ENCODE measurements at places on chromosomes 4 and X. TPM values are rescaled to one million over a fixed set of nuclear protein-coding genes. Genes with fewer than 3 reads are reported as not detected.

The GABRG1 gene
- not detected for total RNA-seq

The MAP7D2 gene
- under 0.01 TPM for total RNA-seq

The TMPRSS11D gene
- not detected for total RNA-seq

The ACE2 gene
- total RNA-seq, result 17.5 TPM

The AKAP14 gene
- not detected for total RNA-seq

The HSD17B13 gene
- 0.66 TPM for total RNA-seq

The HPGDS gene
- total RNA-seq, result 1.8 TPM

The SASH3 gene
- 3.6 TPM for total RNA-seq

The CTAG2 gene
- not detected for total RNA-seq

The CT45A3 gene
- total RNA-seq, result not detected
